ENCODE measurements at places on chromosomes 11 and 22.

- DNase-seq = no peak
Observed at GRCh38 chr11:70307176-70307575, 36.7 kb downstream of the PPFIA1 start.

GRCh38 chr22:40022536-40023240 lies 27.9 kb downstream of the FAM83F start:
- no peak for DNase-seq

DNA sequence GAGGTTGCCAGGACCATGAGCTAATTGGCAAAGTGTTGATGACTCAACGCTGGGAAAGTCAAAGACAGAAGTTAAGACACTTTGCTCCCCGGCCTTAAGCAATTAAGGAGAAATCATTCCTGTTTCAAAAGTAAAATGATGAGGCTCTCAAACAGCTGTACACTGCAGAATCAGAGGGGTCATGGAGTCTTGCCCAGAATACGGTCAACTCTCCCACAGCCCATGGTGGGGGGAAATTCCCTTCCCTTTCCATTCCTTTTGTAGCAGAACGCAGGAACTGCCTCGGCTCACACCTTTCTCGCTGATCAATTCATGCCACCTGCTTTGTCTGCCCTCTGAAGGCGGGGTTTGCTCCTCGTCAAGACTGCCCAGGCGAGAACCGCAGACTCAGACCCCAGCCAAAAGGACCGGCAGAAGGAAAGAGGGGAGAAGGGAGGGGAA lies 52.8 kb downstream of the MN1 start:
- DNase-seq = no peak

- no peak for DNase-seq
Observed at GRCh38 chr22:27075028-27075678, 417.8 kb downstream of the MIAT start.

DNA sequence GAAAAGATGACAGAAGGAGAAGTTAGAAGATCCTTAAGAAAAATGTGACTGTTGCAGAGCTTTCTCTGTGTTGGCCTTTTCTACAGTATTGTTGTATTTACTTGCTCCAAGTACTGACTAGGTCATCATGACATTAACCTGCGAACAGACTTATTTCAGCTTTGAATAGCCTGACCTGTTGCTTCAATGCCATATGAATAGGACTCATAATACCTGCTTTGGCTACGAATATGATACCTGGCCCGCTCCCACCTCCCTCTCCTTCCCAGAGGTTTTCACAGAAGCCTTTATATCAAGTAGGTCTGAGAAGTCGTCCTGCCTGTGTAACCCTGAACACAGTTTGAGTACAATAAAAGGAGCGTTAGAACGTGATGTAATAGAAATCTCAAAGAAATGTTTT lies 169.6 kb upstream of the PGR start:
- no peak for DNase-seq
